ENCODE measurements at places on chromosomes 13 and 19. TPM values are rescaled to one million over a fixed set of nuclear protein-coding genes. Genes with fewer than 3 reads are reported as not detected.
A peak's percentile ranks its signal among the peaks of the same experiment; 100 is the strongest.

The EFNB2 gene
- total RNA-seq: 0.08 TPM

- DNase-seq: no peak
These were observed 55.3 kb downstream of the F2RL3 start for GRCh38 chr19:16943942-16944625.

DNA sequence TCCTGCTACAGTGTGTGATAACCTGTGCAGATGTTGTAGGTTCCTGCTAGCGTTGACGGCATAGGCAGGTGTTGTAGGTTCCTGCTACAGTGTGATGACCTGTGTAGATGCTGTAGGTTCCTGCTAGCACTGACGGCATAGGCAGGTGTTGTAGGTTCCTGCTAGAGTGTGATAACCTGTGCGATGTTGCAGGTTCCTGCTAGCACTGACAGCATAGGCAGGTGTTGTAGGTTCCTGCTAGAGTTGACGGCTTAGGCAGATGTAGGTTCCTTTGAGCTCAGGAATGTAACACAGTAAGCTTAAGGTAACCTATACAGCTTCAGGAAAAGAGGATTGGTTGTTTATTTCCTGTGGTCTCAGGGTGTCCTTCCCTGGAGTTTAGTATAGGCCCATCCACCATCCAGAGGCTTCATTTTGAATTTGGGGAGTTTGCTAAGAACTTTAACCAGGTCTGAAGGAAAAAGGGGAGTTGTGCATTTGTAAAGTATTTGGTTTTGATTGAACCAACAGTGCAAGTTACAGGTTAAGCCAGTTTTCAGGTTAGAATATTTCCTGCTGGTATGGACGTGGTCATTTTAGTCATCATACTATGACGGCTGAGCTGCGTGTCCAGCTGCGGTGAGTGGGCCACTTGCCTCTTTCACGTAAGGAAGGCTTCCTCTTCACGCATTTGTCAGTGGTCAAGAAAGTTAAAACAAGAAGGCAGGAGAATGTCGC lies 53.8 kb downstream of the ATP11A start:
- DNase-seq: no peak

- DNase-seq: peak; percentile 3
These were observed 796 bp downstream of the ZNF304 start for GRCh38 chr19:57351867-57352266.

- DNase-seq: no peak
These were observed 54.9 kb upstream of the SLITRK6 start for GRCh38 chr13:85853901-85854663.

The GPR12 gene
- total RNA-seq: not detected

Measured in activated naive CD8-positive, alpha-beta T cell treated with anti-CD3 and anti-CD28 coated beads for 36 hours (primary cell).